Stimulated activated CD8-positive, alpha-beta memory T cell treated with anti-CD3 and anti-CD28 coated beads, Interleukin-7, amount 100 ng/mL, for 48 hours (primary cell): ENCODE measurements at places on chromosomes 12 and 14.
A peak's percentile ranks its signal among the peaks of the same experiment; 100 is the strongest.

DNA sequence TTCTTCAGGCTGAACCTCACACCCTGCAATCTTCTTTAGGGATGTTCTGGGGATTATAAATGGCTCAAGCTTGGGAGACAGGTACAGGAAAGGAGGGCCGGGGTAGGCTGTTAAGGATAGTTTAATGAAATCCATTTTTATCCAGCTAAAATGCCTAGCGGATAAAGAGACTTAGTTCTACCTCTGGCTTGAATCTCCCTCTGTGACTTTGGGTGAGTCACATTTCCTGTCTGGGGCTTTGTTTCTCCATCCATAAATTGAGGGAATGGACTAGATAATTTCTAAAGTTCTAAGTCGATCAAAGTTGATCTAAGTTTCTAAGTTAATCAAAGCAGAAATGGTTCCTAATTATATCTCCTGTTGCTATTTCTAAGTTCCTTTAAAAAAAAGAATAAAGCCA lies 319.6 kb upstream of the E2F7 start:
- DNase-seq = no peak

DNA sequence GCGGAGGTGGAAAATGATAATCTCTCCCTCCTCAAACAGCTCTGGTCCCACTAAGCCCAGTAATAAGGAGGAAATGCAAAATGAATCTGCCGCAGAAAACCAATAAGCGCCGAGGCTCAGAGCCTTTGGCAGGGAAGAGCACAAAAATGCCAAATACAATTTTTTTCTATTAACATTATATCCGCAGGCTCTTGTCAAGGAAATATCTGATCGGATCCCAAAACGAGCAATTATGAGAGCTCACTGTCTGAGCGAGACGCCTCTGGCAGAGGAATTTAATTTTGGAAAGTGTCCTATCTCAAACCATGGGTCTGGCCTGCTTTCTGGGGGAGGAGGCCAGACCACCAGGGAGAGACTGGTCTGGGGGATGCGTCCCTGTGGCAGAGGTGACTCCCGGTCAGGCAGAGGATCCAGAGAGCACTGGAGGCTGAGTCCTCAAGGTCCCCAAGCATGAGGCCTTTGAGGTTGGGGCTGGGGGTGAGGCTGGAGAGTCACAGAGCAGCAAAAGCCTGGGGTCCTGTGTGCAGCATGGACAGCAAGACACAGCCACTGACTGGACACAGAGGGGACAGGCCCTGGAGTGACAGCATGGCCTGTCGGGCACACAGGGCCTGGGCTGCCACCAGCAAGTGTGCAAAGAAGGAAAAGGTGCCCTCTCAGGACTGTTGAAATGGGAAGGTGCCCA lies 342.8 kb upstream of the SFSWAP start:
- no peak for DNase-seq

DNA sequence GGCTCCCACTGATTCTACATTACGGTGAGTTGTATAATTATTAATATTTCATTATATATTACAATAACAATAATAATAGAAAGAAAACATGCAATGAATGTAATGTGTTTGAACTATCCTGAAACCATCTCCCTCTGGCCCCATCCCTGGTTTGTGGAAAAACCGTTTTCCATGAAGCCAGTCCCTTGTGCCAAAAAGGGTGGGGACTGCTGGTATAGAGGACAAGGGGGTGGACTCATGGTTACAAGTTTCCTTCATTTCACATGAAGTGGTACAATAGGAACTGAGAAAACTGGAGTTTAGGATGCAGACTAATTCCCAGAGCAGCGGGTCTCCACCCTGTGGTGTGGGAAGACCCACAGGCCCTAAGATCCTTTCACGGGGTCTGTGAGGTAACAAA lies 3.0 kb upstream of the C1RL start:
- no peak for DNase-seq

DNA sequence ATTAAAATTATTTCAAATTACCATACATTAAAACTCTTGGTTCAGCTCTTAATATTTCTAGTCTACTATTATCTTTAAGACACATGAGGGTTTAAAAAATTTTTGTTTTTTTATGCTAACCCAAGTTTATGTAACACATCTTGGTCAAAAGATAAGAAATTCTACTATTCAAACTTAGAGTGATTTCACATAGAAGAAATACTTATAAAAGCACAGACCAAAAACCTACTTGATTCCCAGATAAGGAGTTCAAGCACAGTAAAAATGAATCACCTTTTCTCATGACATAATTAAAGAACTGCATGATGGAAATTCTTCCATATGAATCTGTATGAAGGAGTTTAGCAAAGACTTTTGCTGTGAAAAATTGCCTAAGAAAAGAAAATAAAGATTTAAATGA lies 13.9 kb downstream of the PPP2R3C start:
- no peak for DNase-seq

GRCh38 chr12:56684745-56685359 lies 3.2 kb downstream of the PTGES3 start:
- DNase-seq = no peak

GRCh38 chr14:74048281-74048680 lies 29.1 kb downstream of the BBOF1 start:
- no peak for DNase-seq

DNA sequence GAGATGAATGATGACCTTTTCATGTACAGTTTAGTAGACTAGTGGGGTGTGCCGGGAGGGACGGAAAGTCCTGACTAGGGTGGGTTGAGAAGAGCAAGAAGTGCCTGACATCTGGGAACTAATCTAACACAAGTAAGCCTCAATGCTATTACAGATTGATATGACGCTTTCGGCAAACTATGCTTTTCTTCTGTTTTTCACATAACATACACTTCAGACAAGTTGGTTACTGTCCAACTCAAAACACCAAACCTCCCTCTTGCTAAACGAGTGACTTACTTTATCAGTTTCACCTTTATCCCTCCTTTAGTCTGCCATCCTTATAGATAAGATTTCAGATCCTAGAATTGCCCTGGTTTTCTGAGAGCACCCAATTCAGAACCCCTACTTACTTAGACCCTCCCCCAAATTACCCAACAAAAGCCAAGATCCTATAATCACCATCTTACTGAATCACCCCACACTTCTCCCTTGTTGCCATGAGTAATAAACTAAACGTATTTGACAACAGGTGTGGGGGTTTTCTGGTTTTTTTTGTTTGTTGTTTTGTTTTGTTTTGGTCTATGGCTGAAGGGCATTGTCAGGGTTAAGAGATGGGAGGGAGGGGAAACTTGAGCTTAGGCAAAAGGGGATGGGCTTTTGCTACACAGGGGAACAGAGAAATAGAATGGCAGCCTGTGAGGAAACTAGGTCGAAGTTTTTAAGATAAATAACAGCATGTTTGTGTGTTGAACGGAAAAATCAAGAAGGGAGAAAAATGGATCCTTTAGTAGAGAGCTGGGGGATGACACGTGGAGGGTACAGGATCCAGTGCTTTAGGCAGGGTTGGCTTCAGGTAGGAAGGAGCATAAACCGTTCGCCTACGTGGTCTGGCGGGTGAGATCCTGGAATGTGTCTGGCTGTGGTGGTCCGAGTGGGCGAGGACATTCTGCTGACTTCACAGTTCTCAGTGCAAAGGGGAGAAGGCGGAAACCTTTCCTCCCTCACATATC lies 6.1 kb upstream of the PSMA3 start:
- DNase-seq = peak; percentile 12

DNA sequence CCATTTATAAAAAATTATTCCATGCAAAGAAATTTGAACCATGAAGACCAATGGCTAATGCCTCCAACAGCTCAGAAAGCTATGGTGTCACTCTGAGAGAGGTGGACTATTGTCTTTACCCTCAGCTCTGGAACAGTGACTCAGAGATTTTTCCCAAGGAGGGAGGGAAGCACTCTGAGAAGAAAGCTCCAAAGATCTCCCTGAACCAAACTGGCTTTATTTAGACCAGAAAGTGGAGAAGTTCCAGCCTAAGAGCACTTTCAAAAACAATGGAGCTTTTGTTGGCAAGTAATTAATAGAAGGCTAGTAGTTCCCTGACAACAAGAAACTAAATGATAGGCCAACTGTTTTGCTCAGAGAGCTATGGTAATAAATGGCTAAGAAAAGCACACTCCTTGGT lies 599.9 kb upstream of the MDGA2 start:
- no peak for DNase-seq

GRCh38 chr12:117013726-117014125 lies 85.5 kb downstream of the TESC start:
- DNase-seq = no peak

GRCh38 chr12:56476972-56477432 lies 8.6 kb downstream of the SPRYD4 start:
- no peak for DNase-seq

- no peak for DNase-seq
These were observed 90.8 kb downstream of the BCL11B start for GRCh38 chr14:99181241-99181640.
